ENCODE measurements at places on chromosomes 11 and 22.

DNA sequence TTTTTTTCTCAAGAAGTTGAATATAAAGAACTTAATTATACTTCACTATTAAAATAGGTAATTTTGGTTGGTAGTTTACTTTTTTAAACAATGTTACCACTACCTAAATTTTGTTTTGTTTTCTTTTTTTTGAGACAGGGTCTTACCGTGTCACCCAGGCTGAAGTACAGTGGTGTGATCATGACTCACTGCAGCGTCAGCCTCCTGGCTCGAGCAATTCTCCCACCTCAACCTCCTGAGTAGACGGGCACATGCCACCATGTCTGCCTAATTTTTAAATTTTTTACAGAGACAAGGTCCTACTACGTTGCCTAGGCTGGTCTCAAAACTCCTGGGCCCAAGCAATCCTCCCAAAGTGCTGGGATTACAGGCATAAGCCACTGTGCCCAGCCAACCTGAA, 17.6 kb downstream of the SPCS2 start:
- DNase-seq = no peak

GRCh38 chr22:31881200-31881599, 63.1 kb upstream of the YWHAH start:
- no peak for DNase-seq

DNA sequence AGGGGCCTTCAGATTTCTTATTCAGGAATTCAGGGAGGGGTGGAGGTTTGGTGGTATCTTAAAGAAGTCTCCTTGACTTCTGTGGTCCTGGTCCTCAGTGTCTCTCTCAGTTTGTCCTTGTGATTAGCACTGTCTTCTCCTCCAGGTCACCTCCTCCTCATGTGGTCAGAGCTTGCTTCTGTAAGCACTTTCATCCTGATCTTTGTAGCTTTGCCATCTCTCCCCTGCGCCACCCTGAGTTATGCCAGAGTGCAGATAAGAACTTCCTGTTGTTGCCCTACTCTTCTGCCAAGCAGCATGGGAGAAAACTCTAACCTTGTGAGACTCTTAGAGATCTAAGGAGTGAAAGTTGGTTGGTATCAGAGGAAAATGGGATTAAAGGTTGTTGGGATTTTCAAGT, 30.9 kb downstream of the MICAL2 start:
- DNase-seq = no peak

DNA sequence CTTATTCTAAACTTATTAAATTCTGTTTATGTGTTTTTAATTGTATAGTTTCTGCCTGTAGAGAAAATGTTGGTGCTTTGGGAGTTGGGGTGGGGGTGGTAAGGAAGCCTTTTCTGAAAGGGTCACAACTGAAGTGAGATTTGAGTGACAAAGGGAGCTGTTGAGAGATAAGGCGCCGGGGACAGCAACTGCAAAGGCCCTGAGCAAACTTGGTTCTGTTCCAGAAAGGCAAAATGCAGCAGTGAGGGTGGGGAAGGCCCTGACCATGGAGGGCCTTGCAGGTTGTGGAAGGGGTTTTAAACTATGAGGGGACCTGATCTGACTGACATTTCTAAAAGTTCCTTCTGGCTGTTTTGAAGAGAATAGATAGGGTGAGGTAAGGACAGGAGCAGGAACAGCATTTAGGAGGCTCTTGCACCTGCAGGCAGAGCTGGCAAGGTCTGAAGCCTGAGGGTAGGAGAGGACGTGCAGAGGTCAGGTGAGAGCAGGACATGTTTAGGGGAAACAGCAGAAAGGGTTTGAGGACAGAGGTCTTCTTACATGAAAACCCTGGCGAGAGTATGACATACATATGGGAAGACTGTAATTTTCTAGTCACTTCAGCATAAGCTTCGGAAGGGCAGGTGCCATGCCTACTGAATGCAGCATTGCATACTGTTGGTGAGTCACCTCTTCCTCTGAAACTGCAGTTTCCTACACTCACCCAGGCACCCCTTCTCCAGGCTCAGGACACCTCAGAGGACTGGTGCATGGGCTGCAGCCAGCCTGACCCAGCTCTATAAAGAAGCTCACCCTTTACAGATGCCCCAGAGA, 190.7 kb downstream of the SNX19 start:
- no peak for DNase-seq

DNA sequence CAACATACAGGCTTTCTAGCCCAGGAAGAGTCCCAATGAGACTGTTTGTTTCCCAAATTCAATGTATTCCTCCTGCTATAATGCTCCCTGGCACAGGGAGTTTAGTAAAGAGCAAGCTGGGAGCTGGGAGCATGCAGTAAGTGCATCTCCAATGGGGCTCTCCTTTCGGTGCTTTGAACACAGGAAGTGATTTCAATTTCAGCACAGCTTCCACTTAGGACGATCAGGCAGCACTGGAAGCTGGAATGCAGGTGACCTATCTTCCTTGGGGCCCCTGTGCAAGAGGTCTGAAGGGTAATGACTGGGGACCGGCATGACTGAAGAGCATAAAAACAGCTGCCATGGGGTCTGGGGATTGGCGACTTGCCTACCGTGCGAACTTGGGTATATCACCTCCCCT, 76.0 kb downstream of the LARGE1 start:
- no peak for DNase-seq

DNA sequence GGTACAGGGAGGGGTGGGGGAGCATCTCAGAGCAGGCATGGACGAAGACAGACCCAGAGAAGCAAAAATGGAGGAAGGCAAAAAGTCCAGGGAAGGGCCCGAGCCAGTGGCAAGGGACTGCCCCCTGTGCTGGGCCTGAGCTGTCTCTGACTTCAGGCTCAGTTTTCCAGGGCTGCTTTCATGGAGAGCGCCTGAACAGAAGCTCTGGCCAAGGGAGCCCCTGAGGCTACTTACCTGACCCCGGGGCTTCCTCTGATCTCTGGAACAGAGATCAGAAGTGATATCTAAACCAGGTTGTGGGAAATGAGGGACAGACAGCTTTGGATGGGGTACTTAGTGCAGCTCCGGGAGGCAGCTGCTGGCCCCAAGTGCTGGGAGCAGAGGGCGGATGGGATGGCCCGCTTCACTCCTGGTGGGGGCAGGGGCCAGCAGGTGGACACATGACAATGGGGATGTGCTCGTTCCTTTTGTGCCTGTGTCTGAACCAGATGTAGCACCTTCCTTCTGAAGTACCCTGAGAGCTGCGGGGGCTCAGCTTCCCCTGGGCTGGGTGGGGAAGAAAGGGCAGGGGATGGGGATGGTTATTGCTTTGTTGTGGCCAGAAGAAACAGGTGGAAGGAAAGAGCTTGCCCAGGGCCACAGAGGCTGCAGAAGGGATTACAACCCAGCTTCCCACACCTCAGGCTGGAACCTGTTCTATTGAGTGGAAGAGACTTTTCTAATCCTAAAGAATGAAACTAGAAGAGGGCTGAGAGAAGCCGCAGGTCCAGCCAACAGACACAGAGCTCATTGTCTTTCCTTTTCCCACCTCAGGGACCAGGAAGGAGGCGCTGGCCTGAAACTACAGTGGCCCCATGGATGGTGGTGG, 5.7 kb downstream of the LRRC10B start:
- DNase-seq = no peak

DNA sequence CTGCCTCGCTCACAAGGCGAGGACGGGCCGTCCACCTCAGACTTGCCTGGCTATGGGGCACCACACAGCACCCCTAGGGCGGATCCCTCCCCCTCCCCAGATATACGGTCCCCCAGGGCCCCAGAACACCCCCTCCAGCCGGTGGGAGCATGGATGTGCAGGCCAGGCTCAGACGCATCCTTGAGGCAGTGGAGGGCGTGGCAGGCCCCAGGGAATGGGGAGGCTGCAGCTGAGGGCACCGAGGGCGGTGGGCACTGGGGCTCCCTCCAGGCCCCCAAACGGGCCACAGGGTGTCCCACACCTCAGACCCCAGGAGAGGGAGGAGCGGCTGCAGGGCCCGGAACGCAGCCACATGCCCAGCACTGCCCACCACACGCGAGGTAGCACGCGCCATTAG, 12.1 kb downstream of the TTLL8 start:
- DNase-seq = no peak
